Sigmoid colon (tissue), 7 donors: ENCODE measurements at places on chromosomes 1 and 21. TPM values are rescaled to one million over a fixed set of nuclear protein-coding genes. Genes with fewer than 3 reads are reported as not detected.

SRM gene
- polyA plus RNA-seq: 25.8 TPM

LRP8 gene
- polyA plus RNA-seq: 7.8 TPM

GRCh38 chr1:17075470-17076255 is 21.8 kb upstream of the SDHB start:
- no peak for DNase-seq

- DNase-seq: no peak
Measured at GRCh38 chr1:159980076-159980475, 26.0 kb upstream of the SLAMF9 start.

- no peak for DNase-seq
Measured at GRCh38 chr1:5110508-5110907, 456.1 kb downstream of the AJAP1 start.

- peak; percentile 84 for DNase-seq
Measured at GRCh38 chr1:15283526-15283925, 36.5 kb downstream of the FHAD1 start.

DNA sequence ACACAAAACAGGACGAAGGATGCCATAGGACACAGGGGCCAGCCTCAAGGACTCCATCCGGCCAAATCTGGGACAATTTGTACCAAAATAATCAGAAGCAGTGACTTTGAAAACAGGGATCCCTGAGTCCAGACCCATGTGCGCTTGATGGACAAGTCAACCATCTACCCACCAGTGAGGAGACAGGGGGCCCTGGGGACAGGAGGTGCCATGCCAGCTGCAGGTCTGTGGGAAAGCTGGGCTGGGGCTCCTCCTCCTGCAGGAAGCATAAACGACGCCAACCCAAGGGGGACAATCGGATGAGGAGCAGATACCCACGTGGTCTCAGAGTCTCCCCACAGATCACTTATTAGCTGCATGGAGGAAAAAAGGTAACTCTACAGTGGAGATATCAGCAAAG is 50.6 kb downstream of the NPHP4 start:
- no peak for DNase-seq

DNA sequence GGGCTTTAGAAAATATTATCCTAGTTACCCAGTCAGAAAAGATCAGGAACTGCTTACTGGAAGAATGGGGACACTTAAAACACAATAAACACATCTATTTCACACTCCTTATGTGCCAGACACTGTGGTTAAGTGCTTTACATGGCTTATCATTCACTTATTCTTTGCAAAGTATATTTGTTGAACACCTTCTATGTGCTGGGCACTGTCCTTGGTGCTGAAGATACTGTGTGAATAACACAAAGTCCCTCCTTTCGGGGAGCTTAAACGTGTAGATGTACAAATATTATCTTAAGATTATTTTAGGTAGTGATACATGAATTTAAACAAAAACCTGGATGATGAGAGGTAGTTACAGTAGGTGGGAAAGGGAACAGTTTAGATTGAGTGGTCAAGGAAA is 169.3 kb downstream of the ST6GALNAC5 start:
- DNase-seq: no peak

DNA sequence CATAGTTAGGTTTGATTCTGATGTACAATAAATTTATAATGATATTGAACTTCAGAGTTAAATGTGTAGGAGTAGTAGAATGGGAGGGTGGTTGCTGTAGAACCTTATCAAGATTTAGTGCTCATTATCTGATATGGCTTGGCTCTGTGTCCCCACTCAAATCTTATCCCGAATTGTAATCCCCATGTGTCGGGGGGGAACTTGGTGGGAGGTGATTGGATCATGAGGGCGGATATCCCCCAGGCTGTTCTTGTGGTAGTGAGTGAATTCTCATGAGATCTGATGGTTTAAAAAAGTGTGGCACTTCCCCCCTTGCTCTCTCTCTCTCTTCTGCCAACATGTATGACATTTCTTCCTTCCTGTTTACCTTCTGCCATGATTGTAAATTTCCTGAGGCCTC is 265.5 kb downstream of the GRIK1 start:
- no peak for DNase-seq

DNAJB4 gene
- polyA plus RNA-seq: 16.0 TPM

DNA sequence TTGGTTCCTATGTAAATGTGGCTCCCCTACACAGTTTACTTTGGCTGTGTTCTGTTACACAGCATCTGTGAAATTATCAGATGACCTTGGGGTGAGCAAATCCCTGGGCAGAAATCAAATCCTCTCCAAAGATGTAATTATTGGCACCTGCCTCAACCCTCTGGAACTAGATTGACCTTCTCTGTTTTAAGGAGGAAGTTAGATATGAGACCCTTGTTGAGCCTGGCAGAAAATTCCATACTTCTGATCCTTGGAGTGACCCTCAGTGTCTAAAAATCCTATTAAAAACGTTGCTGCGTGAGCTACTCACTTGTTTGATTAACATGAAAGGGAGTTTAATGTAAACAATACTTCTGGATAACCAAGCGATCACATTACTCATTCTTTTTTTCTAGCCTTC is 122.0 kb downstream of the CLIC6 start:
- no peak for DNase-seq

DNA sequence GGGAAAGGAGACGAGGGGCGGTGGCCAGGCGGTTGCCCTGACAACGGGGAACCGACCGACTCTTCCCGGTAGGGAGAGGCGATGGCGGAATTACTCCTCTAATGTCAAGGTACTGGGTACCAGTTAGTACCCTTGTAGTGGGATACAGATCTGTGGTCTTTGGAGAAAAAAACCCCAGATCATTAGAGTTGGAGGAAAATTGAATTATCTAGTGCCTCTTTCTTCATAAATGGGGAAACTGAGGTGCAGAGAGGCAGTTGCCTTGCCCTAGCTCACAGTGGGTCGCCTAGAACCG is 545 bp upstream of the PEF1 start:
- DNase-seq: no peak

CFHR5 gene
- polyA plus RNA-seq: not detected

- DNase-seq: no peak
Measured at GRCh38 chr1:220797044-220797443, 10.3 kb downstream of the MTARC1 start.

DNA sequence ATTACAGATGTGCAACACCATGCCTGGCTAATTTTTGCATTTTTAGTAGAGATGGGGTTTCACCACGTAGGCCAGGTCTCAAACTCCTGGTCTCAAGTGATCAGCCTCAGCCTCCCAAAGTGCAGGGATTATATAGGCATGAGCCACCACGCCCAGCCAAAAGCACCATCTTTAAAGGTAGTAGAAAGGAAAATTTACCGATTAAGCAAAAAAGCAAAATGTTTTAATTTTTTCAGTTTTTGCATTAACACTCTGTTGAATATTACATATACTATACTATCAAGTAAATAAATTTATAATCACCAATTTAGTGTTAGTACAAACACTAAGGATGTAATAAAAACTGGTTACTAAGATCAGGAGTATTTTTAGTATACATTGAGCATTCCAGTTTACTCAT is 20.6 kb downstream of the RC3H1 start:
- DNase-seq: no peak

PGLYRP4 gene
- polyA plus RNA-seq: 1.1 TPM

GRCh38 chr21:21622460-21623234 is 624.4 kb downstream of the NCAM2 start:
- DNase-seq: no peak
